ENCODE measurements at places on chromosomes 4 and X.

DNA sequence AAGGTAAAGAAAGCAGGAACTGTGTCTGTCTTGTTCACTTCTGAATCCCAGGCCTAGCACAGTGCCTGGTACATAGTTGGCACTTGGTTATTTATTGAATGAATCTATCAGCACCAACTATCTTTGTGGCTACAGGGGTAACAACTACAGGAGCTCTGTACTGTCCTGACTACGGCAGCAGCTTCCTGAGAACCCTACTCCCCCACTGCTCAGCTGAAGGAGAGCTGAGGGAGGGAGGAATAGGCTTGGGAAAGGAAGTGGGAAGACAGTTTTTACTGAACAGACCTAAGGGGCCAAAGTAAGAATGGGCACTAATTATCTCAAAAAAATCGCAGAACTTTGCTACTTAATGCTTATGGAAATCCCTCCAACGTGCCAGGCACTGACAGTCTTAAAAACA is 156.1 kb upstream of the RAPGEF2 start:
- DNase-seq, result no peak

GRCh38 chrX:55668084-55668483 is 44.9 kb downstream of the FOXR2 start:
- DNase-seq, result no peak

GRCh38 chrX:41116948-41117347 is 31.7 kb downstream of the USP9X start:
- peak; percentile 77 for DNase-seq

- no peak for DNase-seq
Observed at GRCh38 chr4:85399270-85399669, 75.7 kb upstream of the ARHGAP24 start.

DNA sequence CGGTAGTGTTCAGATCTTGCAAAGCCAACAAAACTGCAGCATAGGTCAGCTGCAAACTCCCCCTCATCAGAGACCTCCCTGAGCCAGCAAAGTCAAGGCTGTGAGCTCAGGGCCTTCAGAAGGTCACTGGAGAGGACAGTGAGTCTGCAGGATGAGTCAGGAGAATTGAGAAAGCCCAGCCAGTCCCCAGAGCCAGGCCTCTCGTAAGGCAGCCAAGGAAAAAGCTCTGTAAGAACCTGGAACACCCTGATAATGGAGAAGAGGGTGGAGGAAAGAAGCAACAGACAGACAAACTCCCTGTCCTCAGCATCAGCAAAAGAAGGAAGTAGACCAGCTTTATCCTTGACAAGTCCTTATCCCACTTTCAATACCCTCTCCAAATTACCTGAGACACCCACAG is 33.0 kb downstream of the GRIA3 start:
- DNase-seq, result no peak
